ENCODE measurements at places on chromosomes 4 and X. TPM values are rescaled to one million over a fixed set of nuclear protein-coding genes. Genes with fewer than 3 reads are reported as not detected.

Gene CT47A7
- 0.31 TPM for polyA plus RNA-seq

Gene PNMA6F
- polyA plus RNA-seq = not detected

Gene VEGFC
- polyA plus RNA-seq = 7.7 TPM

DNA sequence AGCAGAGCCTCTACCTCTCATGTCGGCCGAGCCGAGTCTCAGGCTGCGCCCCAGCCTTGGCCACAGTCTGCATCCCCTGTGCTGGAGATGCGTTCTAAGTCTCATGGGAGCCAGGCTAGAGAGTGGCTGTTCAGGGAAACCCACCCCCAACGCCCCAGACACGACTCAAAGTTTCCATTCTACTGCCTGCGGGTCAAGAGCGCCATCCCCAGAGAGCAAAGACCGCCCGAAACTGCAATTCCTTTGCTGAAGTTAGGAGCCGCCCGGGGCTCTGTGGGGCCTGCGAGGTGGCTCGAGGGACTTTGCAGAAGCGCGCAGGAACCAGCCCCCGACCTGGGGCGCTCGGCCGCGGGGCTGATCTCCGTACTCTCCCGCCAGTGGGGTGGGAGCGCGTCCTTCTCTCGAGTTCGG is 10.0 kb upstream of the ELF4 start:
- DNase-seq = peak; percentile 68

- no peak for DNase-seq
Observed at GRCh38 chr4:14749910-14750309, 252.4 kb upstream of the CPEB2 start.

DNA sequence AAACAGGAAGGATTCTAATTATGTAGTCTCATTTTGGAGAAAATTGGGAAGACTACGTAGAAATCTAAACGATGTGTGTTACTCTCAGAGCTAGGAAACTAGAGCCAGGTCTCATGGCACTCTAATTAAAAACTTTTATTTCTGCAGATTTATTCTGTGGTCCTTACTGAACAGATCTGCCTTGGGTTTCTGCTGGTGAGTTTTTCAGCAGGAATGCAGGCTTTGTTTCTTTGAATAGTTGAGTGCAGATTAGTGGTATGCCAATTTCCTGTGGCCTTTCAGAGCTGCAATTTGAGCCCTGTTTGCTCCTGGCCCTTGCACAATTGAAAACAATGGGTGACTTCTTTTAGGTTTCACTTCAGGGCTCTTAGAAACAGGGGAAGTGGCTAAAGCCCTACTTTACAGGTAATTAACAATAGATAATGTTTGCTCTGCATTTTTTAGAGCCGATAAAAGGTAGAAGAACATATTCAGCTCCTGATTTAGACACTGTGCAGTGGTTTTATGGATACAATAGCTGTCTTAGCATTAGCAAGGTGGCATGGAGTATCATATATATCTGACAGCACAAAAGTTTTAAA is 21.8 kb downstream of the SPRY1 start:
- peak; percentile 71 for DNase-seq

DNA sequence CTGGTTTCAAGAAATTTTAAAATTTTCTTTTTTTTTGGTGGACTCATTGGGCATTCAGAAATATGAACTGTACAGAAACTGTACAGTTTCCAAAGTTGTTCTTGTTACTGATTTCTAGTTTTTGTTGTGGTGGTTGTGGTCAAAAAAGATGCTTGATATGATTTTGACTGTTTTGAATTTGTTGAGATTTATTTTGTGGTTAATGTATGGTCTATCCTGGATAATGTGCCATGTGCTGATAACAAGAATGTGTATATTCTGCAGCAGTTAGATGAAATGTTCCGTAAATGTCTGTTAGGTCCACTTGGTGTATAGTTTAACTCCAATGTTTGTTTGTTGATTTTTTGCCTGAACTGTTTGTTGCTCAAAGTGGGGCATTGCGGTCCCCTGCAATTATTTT is 127.6 kb upstream of the NUDT6 start:
- DNase-seq = no peak

DNA sequence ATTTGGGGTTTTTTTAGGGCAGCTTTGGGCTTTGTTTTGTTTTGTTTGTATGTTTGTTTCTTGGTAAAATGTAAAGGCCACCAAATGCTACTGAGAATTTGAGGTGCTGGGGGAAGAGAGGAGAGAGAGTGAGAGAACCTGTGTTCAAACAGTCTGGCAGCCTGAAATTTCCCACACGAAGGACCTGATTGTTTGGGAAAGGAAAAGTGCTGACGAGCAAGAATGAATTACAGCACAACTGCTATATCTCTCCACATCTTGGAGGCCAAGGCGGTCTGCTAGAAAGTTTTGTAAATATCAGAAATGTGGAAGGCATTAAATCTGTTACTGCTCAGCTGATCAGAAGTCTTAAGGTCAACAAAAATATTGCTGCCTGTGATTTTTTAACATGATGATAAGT is 170.5 kb downstream of the PALLD start:
- peak; percentile 54 for DNase-seq

DNA sequence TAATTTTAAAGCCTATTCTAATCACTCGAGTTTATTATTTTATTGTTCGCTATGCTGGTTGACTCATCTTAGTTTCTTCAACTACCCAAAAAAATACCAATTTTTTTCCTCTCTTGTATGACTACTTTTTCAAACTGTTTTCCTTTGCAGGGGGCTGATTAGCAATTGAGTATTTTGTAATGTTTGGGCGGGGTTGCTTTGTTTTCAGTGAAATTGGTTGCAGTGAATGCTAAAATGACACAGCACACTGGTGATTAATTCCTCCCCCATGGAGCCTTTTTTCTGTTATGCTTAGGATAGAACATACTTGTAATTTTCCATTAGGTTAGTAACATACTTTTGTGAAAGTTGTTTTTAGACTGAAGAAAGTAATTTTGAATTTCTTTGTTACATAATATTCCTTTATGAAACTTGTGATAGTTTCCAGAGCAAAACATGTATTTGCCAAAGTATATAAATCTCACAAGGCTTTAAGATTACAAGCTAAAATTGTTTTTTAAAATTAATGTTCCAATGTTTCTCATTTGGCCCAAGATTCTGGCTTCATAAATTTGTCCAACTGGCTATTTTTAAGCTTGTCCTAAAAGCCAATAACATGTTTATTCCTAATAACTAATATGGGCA is 120.4 kb downstream of the CHIC1 start:
- no peak for DNase-seq

DNA sequence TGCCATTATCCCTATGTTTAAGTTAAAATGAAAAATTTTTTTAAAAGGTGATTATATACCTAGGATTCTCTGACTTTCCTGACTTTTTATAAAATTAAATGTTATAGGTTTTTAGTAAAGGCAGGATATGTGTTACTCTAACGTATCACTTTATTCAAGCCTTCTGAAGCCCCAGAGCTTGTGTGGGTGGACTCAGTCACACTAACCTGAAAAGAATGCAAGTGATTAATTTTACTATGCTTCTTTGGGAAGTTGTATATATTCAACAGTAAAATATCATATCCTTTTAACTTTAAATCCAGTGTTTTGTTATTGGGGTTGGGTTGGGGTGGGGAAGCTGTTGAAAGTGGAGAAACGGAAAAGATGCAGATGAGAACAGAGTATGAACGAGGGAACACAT is 22.8 kb downstream of the PDLIM3 start:
- DNase-seq = no peak

DNA sequence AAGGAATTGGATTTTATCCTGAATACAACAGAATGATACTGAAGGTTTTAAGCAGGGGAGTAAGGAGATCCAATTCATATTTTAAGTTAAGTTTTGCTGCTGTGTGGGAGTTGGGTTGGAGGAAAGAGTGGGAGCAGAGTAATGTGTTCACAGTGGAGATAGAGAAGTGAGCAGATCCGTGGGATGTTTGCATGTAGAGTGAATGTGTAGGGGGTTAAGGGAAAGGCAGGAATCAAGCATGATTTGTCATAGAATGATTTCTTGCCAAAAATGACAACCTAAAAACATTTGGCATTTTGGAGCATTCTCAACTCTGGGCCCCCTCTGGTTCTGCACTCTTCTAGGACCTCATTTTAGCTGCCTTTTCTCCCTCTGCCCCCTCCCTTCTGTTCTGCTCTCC is 76.6 kb downstream of the ARHGAP10 start:
- DNase-seq = no peak

- DNase-seq = no peak
Observed at GRCh38 chrX:108732630-108733321, 3.6 kb downstream of the IRS4 start.

GRCh38 chrX:136880003-136880451 is 498 bp downstream of the RBMX start:
- no peak for DNase-seq
